ENCODE measurements at places on chromosomes 5 and 9. TPM values are rescaled to one million over a fixed set of nuclear protein-coding genes. Genes with fewer than 3 reads are reported as not detected.

The DDX4 gene
- not detected for polyA plus RNA-seq

DNA sequence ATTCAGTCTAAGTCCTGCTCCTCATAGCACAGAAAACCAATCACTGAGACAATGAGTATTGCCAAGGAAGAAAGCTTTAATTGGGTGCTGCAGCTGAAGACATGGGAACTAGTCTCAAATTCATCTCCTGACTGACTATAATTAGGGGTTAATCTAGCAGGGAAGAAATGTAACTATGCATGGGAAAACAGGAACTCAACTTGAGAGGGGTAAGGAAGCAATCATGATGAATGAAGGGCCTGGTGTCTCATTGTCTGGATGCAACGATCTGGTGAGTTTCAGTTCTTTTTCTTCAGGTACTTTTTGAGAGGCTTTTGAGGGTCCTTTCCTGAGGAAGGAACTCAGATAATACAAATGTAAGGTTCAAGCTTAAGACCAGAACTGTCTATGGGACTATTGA lies 24.0 kb upstream of the OCLN start:
- DNase-seq: no peak

GRCh38 chr5:149264439-149265067 lies 7.1 kb upstream of the AFAP1L1 start:
- no peak for DNase-seq

GRCh38 chr5:75756981-75757380 lies 39.7 kb upstream of the POC5 start:
- DNase-seq: no peak

The BTNL8 gene
- polyA plus RNA-seq: 0.14 TPM

GRCh38 chr5:56330806-56331205 lies 97.7 kb upstream of the ANKRD55 start:
- peak; percentile 50 for DNase-seq

GRCh38 chr5:40995801-40996586 lies 75.1 kb downstream of the MROH2B start:
- no peak for DNase-seq

DNA sequence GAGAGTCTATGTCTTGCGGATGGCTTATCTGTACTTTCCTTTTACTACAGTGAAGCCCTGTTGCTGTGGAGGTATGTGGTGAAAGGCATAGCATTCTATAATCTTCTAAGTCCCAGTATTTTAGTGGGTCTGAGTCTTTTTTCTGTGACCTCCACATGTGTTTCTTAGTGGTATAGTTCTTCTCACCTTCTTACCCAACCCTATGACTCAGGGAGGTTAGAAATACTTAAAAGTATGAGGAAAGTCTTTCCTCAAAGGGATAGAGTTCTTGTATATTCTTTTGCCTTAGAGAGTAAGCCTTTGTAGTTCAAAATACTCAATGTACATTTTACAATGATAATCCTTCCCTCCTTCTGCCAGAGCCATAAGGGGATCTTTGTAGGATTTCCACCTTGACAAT lies 621.9 kb upstream of the CTNND2 start:
- no peak for DNase-seq

GRCh38 chr9:19102181-19102630 lies 498 bp downstream of the HAUS6 start:
- peak; percentile 47 for DNase-seq

The GPRIN1 gene
- polyA plus RNA-seq: 0.36 TPM

- no peak for DNase-seq
Measured at GRCh38 chr5:139223481-139223880, 25.3 kb upstream of the SIL1 start.

DNA sequence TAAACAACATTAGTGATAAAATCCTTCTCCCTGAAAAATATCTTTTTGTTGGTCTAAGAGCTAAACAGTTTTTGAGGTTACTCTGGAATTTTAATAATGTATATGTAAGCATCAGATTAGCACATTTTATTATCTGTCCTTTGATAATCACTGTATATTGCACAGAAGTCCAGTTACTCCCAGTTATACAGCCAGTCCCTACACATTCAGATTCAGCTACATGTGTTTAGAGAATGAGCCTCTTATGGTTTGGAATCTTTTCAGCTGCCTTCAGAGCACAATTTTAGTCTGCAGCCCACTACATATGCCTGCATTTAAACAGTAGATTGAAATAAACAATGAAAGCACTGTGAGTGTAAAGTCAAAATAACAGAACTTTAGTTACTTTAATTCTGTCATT lies 438.2 kb downstream of the ARHGEF28 start:
- no peak for DNase-seq

- DNase-seq: no peak
Measured at GRCh38 chr9:34999576-34999975, 10.0 kb downstream of the DNAJB5 start.

The SLIT3 gene
- polyA plus RNA-seq: 2.5 TPM
